H54 (cell line): ENCODE measurements at places on chromosomes 1 and 21.

DNA sequence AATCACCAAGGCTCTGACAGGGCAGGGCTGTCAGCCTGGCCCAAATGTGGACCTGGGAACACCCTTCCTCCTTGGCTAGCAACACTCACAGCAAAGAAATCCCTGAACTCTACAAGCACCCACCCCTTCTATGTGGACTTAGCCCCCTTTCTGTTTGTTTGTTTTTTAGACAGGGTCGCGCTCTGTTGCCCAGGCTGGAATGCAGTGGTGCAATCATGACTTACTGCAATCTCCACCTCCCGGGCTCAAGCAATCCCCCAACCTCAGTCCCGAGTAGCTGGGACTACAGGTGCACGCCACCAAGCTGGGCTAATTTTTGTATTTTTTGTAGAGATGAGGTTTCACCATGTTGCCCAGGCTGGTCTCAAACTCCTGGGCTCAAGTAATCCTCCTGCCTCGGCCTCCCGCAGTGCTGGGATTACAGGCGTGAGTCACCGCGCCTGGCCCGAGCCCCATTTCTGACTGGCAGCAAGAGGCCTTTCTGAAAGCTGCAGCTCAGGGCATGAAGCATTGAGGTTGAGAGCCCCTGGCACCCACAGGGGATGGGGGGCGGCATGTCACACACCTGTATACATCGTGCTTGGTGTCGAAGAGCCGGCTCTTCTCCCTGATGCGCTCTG is 16.2 kb downstream of the RIPK4 start:
- DNase-seq = peak; percentile 76

DNA sequence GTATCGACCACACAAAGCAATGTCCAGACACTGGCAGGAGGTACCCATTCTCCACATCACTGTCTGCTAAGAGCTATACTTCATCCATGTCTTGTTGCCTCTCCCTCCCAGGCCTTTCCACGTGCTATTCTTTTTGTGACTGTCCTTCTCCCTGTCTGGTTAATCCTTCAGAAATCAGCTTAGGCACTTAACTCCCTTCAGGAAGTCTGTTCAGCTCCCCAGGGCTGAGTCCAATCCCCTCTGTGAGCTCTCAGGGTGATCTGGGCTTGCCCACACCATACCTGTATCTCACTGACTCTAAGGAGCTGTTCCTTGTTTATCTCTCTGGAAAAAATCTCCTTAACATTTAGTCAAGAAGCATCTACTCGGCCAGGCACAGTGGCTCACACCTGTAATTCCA is 69.4 kb downstream of the NID1 start:
- no peak for DNase-seq

GRCh38 chr1:211783897-211784296 is 46.7 kb downstream of the LPGAT1 start:
- DNase-seq = no peak

- DNase-seq = no peak
These were observed 60.1 kb downstream of the KIAA0040 start for GRCh38 chr1:175132436-175132835.

DNA sequence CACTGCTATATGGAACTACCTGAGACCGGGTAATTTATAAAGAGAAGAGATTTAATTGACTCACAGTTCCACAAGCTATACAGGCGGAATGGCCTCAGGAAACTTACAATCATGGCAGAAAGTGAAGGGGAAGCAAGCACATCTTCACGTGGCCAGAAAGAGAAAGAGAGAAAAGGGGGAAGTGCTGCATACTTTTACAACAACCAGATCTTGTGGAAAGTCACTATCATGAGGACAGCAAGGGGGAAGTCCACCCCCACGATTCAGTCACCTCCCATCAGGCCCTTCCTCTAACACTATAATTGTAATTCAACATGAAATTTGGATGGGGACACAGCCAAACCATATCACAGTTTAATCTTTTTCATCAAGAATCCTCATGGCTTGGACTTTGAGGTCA is 339.2 kb upstream of the AJAP1 start:
- DNase-seq = no peak

DNA sequence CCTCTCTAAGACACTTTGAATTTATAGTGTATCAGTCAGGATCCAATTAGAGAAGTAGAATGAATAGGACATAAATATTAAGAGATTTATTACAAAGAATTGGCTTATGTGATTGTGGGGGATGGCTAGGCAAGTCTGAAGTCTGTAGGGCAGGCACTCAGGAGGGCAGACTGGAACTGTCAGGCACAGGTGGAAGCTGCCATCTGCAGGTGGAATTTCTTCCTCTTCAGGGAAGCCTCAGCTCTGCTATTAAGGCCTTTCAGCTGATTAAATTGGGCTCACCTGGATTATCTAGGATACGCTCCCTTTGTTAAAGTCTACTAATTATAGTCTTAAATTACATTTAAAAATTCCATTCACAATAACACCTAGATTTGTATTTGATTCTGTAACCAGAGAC is 92.0 kb upstream of the HAO2 start:
- DNase-seq = no peak

GRCh38 chr1:180116964-180117763 is 37.5 kb upstream of the QSOX1 start:
- DNase-seq = peak; percentile 32

DNA sequence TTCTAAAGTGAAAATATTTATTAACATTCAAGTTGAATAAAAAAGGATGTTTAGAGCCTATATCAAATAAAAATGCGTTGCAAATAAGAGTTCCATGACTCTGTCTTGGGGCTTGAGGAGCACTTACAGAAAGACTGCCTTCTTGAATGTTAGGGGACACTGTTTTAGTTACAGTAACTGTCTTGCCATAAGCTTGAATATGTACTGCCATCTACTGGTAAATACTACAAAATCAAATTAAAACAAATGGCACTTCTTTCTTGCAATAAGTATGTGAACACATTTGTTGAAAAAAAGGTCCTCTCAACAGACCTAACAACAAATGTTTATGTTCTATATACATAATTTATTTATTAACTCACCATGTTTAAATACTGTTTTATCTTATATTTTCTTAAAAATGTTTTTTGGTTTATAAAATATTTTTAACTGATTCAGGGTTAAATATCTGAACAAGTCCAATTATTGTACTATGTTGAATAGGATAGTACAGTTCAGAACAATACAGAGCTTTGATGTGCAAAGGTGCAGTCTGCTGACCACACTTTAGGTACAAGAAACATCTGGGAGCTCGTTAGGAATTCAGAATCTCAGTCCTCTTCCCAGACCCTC is 199.5 kb downstream of the LRRIQ3 start:
- DNase-seq = no peak

- DNase-seq = no peak
These were observed 310.7 kb downstream of the DPYD start for GRCh38 chr1:97610102-97610501.

- peak; percentile 30 for DNase-seq
These were observed 518.6 kb upstream of the ZP4 start for GRCh38 chr1:238409191-238409850.

- DNase-seq = no peak
These were observed 3.6 kb downstream of the OTUD7B start for GRCh38 chr1:150006881-150007421.

DNA sequence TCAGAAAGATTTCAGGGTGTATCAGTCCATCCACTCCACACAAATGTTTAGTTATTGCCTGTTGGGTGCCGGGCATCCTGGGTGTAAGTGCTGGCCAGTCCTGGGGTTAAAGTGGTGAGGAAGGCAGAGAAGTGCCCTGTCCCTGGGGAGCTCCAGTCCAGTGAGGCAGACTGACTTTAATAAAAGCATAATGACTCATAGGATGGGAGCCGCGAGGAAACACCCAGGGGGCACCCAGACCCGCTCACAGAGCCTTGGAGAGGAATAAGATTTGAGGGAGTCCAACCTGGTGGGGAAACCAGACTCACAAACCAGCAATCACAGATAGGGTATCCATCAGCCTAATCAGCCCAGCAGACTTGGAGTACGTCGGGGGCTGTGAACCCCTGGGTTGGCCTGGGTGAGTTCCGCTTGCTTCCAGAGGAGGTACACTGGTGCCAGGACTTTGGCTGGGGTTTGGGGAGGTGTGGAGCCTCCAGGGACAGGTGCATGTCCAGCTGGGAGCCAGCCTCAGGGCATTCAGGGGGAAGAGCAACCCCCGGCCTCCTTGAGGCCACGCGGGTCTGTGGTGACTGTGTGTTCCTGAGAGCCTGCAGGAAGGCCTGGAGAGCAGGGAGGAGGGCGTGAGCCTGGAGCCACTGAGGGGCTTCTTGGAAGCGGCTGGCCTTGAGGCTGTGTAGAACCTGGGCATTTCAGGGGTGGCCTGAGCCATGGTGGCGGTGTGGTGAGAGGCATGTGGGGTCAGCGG is 3.7 kb downstream of the PEAR1 start:
- peak; percentile 86 for DNase-seq

GRCh38 chr1:231964241-231964640 is 337.7 kb downstream of the DISC1 start:
- no peak for DNase-seq

- DNase-seq = no peak
These were observed 86.5 kb upstream of the IPO9 start for GRCh38 chr1:201742476-201742875.

- no peak for DNase-seq
These were observed 54.5 kb downstream of the IRF2BP2 start for GRCh38 chr1:234555390-234556024.

DNA sequence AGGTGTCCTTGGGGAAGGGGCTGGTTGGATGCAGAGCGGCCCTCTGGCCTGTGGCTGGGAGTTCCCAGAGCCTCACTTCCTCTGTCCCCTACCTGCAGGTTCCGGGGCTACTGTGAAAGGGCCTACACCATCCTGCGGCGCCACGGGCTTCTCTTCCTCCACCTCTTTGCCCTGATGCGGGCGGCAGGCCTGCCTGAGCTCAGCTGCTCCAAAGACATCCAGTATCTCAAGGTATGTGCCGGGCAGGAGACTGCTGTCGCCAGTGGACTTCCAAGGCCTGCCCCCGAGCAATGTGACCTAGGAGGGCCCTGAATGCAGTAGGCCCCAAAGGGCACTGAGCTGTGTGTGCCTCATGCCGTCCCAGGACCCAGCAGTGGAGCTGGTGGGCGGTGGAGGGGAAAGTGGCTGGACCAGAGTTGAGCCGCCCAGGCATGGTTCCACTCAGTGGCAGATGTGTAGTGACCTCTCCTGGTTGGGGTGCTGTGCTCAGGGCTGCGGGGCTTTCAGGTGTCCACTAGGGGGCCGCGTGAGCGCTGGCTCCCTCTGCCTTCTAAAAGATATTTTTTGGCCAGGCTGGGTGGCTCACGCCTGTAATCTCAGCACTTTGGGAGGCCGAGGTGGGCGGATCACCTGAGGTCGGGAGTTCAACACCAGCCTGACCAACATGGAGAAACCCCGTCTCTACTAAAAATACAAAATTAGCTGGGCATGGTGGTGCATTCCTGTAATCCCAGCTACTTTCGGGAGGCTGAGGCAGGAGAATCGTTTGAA is 73.4 kb downstream of the PIK3CD start:
- peak; percentile 68 for DNase-seq

- no peak for DNase-seq
These were observed 52.4 kb downstream of the HIVEP3 start for GRCh38 chr1:41866285-41866684.

- DNase-seq = peak; percentile 50
These were observed 162.0 kb downstream of the RUNX1 start for GRCh38 chr21:34887105-34887442.

DNA sequence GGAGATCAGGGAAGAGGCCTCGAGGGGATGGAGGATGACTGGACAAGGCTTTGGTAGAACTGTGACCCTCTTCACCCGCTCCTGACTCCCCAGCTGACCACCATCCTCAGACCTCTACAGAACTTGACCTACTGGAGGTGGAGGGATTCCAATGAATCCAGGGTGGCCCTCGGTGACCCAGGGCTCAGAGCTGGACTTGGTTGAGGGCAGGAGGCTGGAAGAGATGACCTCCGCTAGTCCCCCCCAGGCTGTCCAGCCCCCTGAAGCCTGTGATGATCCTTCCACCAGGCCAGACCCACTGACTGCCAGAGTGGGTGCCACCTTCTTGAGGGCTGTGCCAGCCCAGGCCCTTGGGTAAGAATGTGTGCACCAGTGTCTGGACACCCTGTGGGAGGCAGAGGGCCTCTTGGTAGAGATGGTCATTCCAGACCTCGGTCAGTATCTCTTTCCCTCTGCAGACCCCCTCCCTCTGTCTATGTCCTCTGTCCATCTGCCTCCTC is 44.9 kb downstream of the ATP1B1 start:
- no peak for DNase-seq

DNA sequence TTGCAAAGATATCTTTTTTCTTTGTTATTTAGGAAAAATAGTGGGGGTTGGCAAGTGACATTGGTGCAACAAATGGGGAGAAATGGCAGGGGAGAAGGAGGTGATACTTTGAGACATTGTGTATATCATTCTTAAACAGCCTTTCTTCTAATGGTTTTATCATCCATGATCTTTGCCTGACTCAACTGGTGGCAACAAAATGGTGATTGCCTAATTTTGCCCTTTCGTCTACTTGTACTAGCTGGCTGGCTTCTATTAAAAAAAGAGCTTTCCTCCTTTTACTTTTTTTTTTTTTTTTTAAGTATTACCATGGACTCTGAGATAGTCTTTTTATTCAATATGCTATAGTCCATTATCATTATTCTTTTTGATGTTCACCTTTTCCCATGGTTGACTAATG is 27.7 kb downstream of the DESI2 start:
- no peak for DNase-seq

- DNase-seq = peak; percentile 34
These were observed 12.7 kb downstream of the TFF2 start for GRCh38 chr21:42337830-42338728.

DNA sequence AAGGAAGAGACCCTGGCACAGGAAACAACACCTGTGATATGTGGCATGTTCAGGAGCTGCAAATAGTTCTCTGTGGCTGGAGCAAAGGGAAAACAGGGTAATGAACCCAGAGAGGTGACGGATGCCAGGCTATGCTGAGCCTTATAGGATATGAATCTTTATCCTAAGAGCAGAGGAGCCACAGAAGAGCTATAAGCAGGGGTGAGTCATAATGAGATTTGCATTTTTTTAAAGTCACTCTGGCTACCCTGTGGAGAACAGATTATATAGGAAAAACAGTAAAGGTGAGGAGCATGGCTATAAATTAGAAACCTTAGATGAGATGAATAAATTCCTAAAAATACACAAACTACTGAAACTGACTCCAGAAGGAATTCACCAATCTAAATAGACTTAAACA is 12.8 kb upstream of the MPL start:
- DNase-seq = no peak

- DNase-seq = no peak
These were observed 25.8 kb downstream of the DESI2 start for GRCh38 chr1:244678697-244679096.

GRCh38 chr1:44002606-44003157 is 11.3 kb downstream of the CCDC24 start:
- DNase-seq = no peak

GRCh38 chr1:47433477-47434050 is 4.3 kb upstream of the FOXD2 start:
- no peak for DNase-seq

- no peak for DNase-seq
These were observed 21.0 kb upstream of the TDRD10 start for GRCh38 chr1:154481053-154481452.

DNA sequence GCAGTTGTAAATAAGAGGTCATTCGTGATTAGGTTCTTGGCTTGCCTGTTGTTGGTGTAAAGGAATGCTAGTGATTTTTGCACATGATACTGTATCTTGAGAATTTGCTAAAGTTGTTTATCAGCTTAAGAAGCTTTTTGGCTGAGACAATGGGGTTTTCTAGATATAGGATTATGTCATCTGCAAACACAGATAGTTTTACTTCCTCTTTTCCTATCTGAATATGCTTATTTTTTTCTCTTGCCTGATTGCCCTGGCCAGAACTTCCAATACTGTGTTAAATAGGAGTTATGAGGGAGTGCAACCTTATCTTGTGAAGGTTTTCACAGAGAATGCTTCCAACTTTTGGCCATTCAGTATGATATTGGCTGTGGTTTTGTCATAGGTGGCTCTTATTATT is 576.1 kb upstream of the RGS18 start:
- DNase-seq = no peak

- DNase-seq = no peak
These were observed 5.7 kb downstream of the TMEM50A start for GRCh38 chr1:25343872-25344271.
